ENCODE measurements at places on chromosomes 7 and 10. TPM values are rescaled to one million over a fixed set of nuclear protein-coding genes. Genes with fewer than 3 reads are reported as not detected.

ZNF679 gene
- not detected for total RNA-seq

TBX20 gene
- total RNA-seq, result not detected

NKX1-2 gene
- not detected for total RNA-seq

PLEKHS1 gene
- 1.4 TPM for total RNA-seq

OPALIN gene
- not detected for total RNA-seq

AQP1 gene
- total RNA-seq, result 107 TPM

PTF1A gene
- not detected for total RNA-seq

GRM3 gene
- total RNA-seq, result not detected

All from tongue (tissue), 3 donors.